Activated CD8-positive, alpha-beta T cell treated with anti-CD3 and anti-CD28 coated beads for 36 hours (primary cell): ENCODE measurements at places on chromosomes 5 and 9. TPM values are rescaled to one million over a fixed set of nuclear protein-coding genes. Genes with fewer than 3 reads are reported as not detected.

- no peak for DNase-seq
- no peak overlapping the region for H3K4me3 ChIP-seq
- peak overlapping the region; percentile 35 for H3K27ac ChIP-seq
- no peaks in the 10 kb centered on the region for H3K27me3 ChIP-seq
Measured at GRCh38 chr9:37501957-37502596, 16.3 kb downstream of the POLR1E start.

DNA sequence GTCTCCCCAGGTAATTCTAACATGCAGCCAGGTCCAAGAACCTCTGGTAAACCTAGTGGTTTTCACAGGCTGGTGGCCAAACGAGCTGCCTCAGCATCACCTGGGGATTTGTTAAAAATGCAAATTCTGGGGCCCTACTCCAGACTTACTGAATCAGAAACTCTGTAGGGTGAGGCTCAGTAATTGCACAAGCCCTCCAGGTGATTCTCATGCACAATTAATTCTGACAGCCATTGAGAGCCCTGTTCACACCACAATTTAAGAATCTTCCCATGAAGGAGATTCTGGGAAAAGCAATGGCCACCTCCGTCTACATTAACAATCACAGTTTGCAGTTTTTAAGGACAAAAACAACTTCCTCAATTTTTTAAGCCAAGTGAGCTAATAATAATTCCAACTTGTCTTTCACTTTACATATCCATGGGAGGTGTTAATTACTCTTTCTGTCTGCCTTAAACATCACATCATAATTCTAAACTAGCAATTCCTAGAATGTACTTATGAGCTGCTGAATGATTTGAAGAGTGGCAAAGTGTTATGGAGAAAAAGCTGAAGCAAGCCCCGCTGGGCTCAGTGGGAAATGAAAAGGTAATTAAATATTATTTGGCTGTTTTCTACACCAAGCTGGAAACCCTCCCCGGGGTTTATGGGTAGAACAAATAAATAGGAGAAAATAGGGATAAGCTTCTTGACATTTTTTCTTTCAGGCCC, 70.0 kb downstream of the GLDC start:
- no peaks in the 10 kb centered on the region for H3K4me1 ChIP-seq
- no peak overlapping the region for H3K4me3 ChIP-seq
- DNase-seq: no peak

DNA sequence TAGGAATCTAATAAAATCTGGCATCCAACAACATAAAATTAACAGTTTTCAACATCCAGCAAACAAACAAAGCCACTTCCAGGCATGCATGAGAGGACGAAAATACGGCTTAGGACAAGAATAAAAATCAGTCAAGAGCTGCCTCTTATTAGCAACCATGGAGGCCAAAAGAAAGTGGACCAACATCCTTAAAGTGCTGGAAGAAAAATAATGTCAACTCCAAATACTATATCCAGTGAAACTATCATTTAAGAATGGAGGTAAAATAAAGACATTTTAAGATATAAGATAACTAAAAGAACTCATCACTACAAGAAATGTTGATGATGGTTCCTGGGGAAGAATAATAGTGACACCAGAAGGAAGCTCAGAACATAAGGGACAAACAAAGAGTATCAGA, 224.0 kb upstream of the IRX4 start:
- H3K4me1 ChIP-seq: no peaks in the 10 kb centered on the region
- H3K36me3 ChIP-seq: no peaks in the 10 kb centered on the region
- DNase-seq: no peak
- H3K27me3 ChIP-seq: peaks cover 2% of the 10 kb centered on the region

Gene KLHL3
- 9.2 TPM for total RNA-seq

Gene OLFM1
- not detected for total RNA-seq
